ENCODE measurements at places on chromosomes 1 and 21. TPM values are rescaled to one million over a fixed set of nuclear protein-coding genes. Genes with fewer than 3 reads are reported as not detected.

ANXA9 gene
- total RNA-seq: 0.49 TPM

C1orf74 gene
- total RNA-seq: 2.4 TPM

ADORA1 gene
- 6.5 TPM for total RNA-seq

SHISAL2A gene
- not detected for total RNA-seq

DVL1 gene
- total RNA-seq: 31.3 TPM

LAMC1 gene
- total RNA-seq: 564 TPM

PLCH2 gene
- not detected for total RNA-seq

NTPCR gene
- total RNA-seq: 29.4 TPM

UMODL1 gene
- not detected for total RNA-seq
